ENCODE measurements at places on chromosomes 16 and 17.

DNA sequence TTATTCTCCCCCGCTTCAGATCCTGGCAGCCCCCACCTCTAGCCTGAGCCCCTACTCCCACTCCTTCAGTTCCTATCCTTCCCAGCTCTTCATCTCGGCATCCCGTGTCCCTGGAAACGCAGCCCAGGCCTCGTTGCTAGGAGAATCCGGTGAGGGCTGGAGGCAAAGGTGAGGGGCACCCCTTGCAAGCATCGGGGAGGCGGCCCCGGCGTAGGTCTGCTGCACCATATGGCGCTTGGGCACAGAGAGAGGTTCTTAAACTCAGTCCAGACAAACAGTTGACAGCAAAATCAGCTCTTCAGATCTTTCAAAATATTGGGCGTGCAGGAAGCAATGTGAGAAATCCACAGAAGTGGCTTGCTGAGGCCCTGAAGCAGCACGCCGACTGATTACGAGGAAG lies 15.0 kb downstream of the SLC38A8 start:
- no peak for DNase-seq

GRCh38 chr16:67235816-67236562 lies 9.1 kb downstream of the TMEM208 start:
- no peak for DNase-seq

DNA sequence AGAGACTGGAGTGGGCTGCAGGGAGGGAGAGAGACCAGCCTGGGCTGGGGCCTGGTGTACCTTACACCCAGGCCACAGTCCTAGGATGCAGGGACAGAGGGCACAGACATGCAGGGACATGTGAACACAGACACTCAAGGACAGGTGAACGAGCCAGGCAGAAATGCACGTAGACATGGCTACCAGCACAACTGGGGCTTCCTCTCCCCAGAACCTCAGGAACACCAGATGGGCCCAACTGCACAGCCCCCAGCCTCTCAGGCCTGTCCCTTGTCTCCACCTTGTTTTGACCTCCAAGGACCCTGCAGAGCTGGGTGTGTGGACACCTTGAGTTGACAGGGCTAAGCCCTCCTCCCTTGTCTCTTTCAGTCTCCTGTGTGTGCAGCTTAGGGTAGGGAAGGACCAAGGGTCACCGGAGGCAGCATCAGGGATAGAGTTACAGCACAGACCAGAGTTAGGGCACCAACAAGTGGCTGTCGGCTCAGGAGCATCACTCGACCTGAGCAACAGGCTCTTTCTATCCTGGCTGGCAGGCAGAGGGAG lies 9.2 kb downstream of the SEZ6 start:
- DNase-seq = no peak

DNA sequence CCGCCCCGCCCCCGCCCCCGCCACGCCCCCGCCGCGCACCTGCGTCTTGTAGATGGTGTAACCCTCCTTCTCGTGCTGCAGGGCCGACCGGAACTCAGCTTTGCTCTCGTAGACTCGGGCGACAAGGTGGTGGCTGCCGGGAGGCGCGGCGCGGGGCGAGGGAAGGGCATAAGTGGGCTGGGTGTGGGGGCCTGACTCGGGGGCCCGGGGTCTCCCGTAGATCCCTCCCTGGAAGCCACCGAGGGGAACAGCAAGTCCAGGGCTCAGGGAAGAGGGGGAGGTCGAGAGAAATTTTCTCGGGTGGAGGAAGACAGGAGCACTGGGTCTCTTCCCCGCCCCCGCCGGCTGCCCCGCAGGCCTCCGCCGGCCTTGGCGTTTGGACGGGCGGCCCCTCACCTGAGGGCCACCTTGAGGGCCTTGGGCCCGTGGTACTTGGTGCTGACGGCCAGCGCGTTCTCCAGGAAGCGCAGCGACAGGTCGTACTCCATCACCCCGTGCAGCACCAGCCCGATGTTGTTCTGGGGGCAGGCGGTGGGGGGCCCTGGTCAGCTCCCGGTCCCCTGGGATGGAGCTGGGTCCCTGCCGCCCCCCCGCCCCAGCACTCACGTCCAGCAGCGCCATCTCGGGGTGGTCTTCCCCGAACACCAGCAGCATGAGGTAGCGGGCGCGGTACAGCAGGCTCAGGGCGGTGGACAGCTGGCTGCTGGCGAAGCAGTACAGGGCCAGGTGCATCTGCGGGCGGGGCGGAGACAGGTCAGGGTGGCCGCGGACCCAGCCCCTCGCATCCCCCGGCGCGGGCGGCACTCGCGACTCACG lies 19.4 kb downstream of the CLUH start:
- DNase-seq = peak; percentile 56

GRCh38 chr17:4788807-4789700 lies at the start of gene GLTPD2:
GLTPD2 (plus strand) TSS chr17:4788964; CDS start chr17:4789012, 48 bp downstream.
- DNase-seq = peak; percentile 76

DNA sequence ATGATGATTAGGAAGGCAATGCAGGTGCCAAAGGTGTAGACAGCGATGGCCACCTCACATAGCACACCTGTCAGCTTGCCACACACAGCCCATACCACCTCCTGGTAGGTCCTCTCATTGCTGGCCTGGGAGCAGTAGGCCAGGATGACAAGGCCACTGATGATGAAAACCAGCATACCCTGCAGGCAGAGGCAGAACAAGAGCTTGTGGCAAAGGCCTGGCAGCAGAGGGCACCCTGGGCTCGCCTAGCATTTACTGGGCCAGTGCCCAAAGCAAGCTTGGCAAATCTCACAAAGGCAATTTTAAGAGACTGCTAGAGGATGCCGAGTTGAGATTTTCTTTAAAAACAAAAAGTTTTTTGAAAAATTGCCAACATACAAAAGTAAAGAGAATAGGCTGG lies 5.9 kb downstream of the SLC38A7 start:
- no peak for DNase-seq

GRCh38 chr17:38751144-38751807 lies 1.3 kb upstream of the PSMB3 start:
- no peak for DNase-seq
